ENCODE measurements at places on chromosomes 3 and 15.

DNA sequence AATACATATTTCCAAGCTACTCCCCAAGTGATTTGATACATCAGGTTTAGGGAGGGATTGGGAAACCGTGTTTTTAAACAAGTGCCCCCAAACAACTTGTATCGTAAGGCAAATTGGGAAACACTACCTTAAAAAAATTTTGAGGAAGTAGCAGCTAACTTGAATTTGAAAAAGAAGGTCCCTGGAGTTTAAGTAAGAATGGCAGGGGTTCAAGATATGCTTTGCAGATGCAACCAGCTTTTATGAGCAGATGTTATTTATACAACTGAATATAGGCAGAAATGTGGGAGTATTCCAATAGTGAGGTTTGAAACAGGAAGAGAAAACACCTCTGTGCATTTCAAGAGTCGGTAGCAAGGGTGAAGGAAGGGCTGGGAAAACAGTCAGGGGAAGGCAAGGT is 139.6 kb downstream of the IL20RB start:
- no peak for DNase-seq

DNA sequence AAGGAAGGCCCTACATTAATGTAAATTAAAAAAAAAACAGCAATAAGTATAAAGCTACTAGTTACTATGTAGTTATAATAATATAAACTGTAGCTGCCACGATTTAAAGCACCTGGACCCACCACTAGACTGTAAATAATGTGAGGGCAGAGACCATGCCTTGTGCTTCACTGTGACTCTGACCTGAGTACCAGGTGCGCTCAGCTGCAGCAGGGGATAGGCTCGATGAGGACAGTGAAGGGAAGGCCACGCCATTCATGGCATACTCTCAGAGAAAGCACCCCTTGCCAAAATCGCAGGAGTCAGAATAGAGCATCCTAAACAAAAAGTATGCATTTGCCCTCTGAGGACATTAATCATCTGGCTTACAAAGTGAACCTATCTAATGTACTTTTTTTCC is 5.1 kb downstream of the FSTL1 start:
- DNase-seq: no peak

DNA sequence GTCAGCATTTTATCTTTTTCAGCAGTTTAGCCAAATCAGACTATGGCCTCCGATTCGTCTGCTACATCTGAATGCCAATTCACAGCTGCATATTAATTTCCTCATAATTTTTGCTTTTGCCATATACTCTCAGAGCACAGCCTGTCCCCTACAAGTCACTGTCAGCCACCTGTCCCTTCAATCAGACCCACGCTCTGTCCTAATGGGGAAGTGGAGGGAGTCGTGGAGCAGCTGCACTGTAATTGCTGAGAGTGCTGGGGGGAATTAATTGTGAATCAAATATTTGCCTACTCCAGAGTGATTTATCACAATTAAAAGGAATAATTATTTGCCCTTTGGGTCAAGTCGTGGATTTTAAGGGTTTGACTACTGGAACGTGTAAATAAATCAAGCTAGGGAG is 75.5 kb downstream of the EBLN2 start:
- DNase-seq: no peak

GRCh38 chr15:70765504-70766281 is 2.3 kb upstream of the UACA start:
- no peak for DNase-seq

DNA sequence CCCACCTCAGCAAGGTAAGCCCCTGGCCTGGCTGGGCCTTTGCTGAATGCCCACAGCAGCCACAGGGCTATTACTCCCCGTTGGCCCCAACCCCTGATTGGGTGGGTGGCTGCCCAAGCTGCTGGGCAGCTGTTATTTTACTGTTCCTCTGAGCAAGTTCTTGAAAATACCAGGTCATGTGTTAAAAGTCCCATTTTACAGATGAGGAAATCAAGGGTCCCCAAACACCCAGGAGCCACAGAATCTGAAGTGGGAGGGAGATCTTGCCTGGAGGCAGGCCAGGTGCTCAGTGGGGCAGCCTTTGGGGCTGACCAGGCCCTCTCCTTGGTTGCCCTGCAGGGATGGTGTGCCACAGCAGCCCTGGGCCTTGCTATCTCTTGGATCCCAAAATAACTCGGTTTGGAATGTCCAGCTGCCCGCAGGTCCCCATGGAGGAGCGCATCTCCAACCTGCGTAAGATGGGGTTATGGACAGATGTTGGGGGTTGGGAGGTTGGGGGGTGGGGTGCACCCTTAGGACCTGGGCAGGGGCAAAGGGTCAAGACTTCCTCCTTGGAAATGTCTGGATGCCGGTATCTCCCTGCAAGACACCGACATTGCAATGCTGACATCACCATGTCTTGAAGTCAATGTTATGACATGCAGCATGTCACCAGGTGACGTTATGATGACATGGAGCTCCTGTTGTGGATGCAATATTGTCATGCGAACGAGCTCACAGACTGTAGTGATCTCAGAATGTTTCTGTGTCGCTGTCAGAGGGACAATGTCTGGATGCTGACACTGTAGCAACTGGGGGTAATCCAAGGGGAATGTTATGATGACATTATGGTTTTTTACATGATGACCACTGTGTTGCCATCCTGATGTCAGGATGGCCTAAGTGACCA is 13.3 kb upstream of the CSPG4 start:
- no peak for DNase-seq

DNA sequence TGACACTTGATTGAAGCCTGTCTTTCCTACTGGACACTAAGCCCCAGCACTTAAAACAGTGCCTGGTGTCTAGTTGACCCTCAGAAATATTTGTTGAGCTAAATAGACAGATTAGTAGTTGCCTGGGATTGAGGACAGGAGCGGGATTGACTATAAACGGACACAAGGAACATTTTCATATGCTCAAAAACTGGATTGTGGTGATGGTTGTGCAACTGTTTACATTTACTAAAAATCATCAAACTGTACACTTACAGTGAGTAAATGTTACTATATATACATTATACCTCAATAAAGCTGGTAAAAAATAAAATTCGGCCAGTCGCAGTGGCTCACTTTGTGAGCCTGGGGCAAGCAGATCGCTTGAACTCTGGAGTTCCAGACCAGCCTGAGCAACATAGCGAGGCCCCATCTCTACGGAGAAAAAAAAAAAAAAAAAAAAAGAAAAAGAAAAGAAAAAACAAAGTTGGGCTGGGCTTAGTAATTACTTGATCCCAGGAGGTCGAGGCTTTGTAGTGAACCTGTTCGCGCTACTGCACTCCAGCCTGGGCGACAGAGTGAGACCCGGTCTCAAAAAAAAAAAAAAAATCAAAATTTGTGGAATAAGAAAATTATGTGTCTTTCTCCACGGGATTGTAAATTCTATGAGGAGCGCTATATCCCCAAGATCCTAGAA is 632 bp upstream of the IDH3A start:
- DNase-seq: no peak

DNA sequence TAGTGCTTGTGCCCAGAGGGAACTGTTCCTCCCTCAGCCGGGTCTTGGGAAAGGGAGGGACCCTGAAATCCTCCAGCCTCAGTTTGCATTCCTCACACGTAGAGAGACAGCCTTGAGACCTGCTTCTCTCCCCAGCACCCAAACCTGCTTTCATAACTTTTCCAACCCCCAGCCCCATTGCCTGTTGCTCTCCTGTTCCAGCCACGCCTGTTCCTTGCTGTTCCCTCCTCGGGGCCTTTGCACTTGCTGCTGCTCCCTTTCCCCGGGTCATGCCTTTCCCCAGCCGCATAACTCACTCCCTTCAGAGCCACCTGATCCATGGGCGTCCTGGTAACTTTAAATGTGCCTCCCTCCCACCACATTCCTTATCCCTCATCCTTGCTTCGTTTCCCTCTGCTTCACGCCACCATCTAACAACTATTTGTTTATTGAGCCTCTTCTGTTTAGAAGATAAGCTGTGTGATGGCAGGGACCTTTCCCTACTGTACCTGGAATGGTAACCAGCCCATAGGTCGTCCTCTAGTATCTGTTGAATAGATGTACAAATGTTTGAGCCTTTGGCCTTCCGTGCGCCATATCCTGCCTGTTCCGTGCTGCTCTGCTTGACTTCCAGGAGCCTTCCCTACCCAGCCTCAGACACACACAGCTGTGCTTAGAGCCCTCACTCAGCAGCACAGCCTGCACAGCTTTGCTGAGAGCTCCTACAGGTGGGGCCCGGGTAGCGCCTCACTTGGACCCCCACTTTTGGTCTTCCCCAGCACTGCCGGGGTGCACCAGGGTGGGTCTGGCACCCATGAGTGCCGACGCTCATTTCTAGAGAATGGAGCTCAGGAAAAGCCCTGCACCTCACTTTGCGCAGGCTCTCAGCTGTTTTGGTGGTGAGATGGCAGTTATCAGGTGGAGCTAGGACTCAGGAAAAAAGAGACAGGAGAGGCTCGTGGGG is 60.2 kb downstream of the SCN5A start:
- DNase-seq: no peak

DNA sequence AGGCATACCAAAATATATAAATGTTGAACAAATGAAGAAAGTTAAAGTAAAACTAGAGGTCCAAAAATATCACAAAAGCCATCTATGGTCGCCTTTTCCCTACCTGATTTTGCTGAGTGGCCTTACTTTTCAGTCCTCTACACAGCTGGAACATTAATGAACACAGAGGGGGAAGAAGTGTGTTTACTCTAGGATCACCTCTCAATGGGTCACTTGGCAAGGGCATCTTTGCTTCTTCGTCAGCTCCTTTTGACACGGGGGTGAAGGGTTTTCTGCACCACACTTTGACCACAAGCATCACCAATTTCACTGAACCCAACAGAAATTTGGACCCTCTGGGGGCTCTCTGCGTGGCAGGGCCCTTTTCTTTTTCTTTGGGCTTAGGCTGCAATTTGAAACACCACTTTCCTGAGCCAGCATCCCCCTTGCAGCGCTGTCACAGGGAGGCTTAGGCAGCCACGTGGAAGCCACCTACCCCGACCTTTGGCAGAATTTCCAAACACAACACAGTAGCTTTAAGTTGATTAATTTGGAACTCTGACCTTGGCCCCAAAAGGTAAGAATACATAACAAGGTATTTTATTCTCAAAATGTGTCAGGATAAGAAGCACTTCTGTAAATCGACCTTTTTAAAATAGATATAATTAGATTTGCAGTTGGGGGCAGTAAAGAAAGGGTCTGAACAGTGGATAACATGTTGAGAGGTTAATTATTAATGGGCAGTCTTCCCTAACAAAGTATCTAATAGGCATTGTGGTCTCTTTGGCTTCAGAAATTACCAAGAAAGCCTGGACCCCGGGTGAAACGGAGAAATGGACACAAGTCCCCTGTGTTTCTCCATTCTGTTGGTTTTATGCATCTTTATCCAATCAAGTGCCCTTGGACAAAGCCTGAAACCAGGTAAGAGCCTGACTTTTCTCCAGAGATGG is at the start of gene LIPC:
Gene LIPC (plus strand): TSS at position 771 of the 929 bp plus-strand sequence. CDS start 42 bp downstream, at position 813.
- DNase-seq: no peak

- no peak for DNase-seq
Measured at GRCh38 chr15:73026511-73027054, 25.7 kb upstream of the NEO1 start.

GRCh38 chr3:124467980-124468902 is 262.0 kb upstream of the UMPS start:
- DNase-seq: no peak

GRCh38 chr3:117547956-117548550 is 838.5 kb downstream of the TUSC7 start:
- DNase-seq: no peak

GRCh38 chr15:92322566-92323355 is 70.9 kb upstream of the ST8SIA2 start:
- no peak for DNase-seq

- no peak for DNase-seq
Measured at GRCh38 chr3:33791477-33792166, 6.8 kb upstream of the PDCD6IP start.

GRCh38 chr3:101020351-101021015 is 27.3 kb upstream of the ABI3BP start:
- no peak for DNase-seq

GRCh38 chr3:36501616-36502015 is 121.3 kb downstream of the STAC start:
- DNase-seq: no peak

DNA sequence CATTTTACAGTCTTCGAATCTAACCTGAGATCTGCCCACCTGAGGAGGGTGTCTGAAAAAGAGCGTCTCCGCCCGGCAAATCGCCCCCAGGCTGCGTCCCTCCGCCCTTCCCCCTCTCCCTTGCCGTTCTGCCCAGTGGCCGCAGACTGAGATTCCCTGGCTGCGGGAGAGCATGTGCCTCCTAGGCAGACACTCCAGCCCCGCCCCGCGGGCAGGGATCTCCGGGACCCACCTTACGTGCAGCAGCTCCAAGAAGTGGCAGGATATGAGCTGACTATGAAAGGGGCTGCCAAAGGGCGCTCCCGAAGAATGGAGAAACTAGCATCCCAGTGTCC is 2.7 kb upstream of the WNT5A start:
- no peak for DNase-seq

GRCh38 chr15:60021589-60022378 is 17.7 kb downstream of the FOXB1 start:
- DNase-seq: no peak

DNA sequence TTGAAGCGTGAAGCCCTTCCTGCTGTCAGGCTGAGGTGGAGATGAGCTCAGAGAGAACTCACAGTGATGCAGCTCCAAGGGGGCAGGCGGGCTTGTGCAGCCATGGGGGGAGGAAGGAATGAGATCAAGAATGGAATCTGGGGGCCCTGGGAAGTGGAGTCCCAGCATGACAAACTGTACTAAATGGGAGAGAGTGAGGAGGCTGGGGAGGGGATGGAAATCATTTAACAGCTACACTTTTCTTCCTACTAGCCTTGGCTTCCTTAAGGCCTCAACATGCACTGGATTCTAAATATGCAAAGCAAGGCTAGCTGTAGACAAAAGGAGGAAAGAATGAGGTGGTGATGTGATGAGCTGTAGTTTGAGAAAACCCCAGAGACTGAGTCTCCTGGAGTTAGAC is 133.9 kb downstream of the EEFSEC start:
- no peak for DNase-seq

GRCh38 chr3:139647866-139648435 is 29.8 kb downstream of the NMNAT3 start:
- DNase-seq: no peak

GRCh38 chr15:92034227-92034626 is 180.7 kb downstream of the SLCO3A1 start:
- no peak for DNase-seq

- DNase-seq: no peak
Measured at GRCh38 chr3:157819270-157820156, 286.7 kb downstream of the SHOX2 start.

DNA sequence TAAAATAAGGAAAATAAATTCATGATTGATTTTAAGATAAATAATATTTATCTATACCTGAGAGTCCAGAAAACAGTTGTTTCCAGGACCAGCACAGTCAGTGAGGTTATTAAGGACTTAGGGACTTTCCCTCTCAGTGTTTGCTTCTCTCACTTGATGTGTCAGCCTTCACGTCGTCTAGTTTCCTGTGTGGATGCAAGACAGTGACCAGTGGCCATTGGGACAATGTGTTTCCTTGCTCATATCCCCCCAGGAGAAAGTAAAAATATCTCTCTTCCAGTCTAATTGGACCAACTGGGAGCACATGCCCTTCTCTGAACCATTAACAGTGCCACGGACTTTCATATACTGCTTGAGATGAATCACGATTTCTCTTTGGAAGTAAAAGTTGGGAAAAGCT is 157.8 kb upstream of the CTNNB1 start:
- DNase-seq: no peak

Measured in stimulated activated CD8-positive, alpha-beta memory T cell treated with anti-CD3 and anti-CD28 coated beads, Interleukin-4, amount 100 ng/mL, for 4 hours (primary cell).